KBM-7 (cell line): ENCODE measurements at places on chromosomes 1 and 21.

GRCh38 chr21:45935628-45936027 lies 45.9 kb upstream of the COL6A1 start:
- DNase-seq: no peak

DNA sequence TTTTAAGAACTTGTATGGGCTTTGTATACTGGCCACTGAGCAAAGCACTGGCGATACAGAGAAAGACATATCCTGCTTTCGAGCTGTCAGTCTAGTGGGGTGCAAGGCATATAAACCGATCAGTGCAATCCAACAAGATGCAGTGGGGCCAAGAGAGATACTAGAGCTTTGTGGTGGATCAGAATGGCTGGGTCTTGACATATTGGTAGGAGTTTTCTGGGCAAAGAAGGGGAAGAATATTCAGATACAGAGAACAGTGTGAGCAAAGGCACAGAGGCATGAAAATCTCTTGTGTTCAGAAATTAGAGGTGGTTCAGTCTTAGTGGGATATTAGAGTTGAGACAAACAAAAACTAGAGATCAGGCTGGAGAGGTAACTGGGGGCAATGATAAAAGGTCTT lies 49.2 kb downstream of the FOXO6 start:
- DNase-seq: no peak

- DNase-seq: no peak
Measured at GRCh38 chr1:71948561-71948960, 333.8 kb downstream of the NEGR1 start.

- no peak for DNase-seq
Measured at GRCh38 chr1:40783001-40783905, at the start of gene KCNQ4. Gene KCNQ4, plus strand, starts transcription at chr1:40783787. Its CDS starts 307 bp downstream, at chr1:40784094.

- DNase-seq: no peak
Measured at GRCh38 chr21:32315511-32316281, 17.0 kb downstream of the MRAP start.

DNA sequence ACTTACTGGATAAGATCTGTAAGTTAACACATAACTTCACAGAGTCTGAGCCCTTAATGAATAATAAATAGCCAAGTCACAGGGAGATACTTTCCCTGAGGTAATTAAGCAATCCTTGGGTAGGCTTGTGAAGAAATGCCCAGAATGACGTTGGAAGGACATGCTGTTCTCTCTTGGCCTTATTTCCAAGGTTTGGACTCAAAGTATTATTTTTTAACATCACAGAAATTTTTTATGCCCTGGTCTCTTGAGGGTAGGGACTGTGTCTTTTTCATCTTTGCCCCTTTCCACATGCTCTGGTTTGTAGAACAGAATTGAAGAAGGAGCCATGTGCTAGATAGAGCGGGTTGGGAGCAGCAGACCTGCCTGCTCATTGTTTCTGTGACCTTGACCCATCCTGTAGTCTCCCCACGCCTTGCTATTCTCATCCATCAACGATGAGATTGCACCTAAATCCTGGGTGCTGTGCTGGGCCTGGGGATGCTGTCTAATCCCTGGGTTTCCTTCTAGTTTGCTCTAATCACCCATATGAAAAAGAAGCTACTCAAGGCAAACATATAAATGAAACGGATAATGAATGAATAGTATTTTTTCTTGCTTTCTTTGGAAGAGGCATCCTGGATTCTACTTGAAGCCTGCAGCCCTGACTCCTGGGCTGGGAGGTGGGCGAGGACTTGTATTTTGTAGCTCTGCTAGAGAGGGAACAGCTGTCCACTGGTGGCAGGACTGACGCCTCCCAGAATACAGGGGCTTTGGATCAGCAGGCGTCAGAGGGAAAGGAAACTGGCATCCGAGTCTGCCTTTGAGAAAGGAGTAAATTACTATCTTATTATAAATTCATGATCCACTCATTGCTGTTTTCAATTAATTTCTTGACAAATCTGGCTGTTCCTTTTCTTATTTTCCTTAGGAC lies 17.5 kb upstream of the LAMTOR5 start:
- DNase-seq: no peak

DNA sequence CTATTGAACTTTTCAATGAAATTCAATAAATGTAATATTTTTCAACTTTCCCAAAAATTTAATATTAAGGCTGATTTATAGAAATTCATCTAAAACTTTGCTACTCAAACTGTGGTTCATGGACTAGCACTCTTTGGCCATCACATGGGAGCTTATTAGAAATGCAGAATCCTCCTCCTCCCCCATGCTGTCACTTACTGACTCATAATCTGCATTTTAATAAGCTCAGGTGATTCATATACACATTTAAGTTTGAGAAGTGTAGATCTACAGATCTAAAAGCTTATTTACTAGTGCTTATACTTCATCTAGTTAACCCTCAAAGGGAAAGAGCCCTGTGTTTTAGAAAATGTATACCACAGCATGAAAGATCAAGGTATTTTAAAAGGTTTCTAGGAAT lies 84.3 kb downstream of the HS2ST1 start:
- no peak for DNase-seq

- no peak for DNase-seq
Measured at GRCh38 chr1:64038965-64039364, 164.5 kb upstream of the UBE2U start.

- peak; percentile 87 for DNase-seq
Measured at GRCh38 chr1:154819628-154820590, 50.2 kb downstream of the KCNN3 start.

GRCh38 chr1:19363536-19364152 lies 51.5 kb downstream of the SLC66A1 start:
- no peak for DNase-seq

- no peak for DNase-seq
Measured at GRCh38 chr1:214004014-214004413, 16.2 kb downstream of the PROX1 start.

GRCh38 chr1:13901597-13901996 lies 201.6 kb downstream of the PRDM2 start:
- no peak for DNase-seq

DNA sequence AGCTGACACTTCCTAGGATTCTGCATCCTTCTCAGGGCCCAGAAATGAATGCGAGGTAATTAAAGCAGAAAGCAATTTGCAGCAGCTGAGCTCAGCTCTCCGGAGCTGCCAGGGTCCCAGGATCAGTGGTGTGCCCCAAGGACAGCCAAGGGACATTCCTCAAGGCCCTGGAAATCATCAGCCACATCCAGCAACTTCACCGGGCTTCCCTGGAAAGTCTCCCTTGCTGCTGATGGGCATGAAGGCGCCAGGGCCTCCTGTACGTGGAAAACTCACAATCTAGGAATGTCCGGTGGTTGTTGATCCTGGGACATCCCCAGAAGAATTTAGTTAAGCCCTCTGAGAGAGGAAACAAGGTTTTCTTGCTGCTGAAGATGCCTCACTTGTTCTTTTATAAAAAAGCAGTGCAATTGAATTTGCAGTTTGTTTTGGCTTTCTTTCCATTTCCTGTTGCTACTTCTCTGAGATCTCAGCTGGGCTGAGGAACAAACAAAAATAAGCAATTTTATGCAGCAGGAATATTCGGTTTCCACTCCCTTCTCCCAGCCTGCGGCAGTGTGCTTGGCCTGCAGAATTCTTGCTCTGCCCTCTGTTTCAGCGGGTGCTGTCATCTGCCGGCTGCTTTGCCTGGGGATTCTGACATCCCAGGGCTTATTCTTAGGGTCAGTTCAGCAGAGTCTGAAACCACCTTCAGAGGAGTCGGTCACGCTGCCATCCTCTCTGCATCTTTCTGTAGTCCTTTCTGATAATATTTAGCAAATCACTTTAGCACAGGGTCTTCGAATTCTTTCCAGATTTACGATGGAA lies 85.9 kb downstream of the TCP10L start:
- no peak for DNase-seq

GRCh38 chr1:111082421-111083203 lies 57.3 kb downstream of the DRAM2 start:
- DNase-seq: no peak

GRCh38 chr1:216805233-216805632 lies 82.0 kb upstream of the ESRRG start:
- DNase-seq: no peak

DNA sequence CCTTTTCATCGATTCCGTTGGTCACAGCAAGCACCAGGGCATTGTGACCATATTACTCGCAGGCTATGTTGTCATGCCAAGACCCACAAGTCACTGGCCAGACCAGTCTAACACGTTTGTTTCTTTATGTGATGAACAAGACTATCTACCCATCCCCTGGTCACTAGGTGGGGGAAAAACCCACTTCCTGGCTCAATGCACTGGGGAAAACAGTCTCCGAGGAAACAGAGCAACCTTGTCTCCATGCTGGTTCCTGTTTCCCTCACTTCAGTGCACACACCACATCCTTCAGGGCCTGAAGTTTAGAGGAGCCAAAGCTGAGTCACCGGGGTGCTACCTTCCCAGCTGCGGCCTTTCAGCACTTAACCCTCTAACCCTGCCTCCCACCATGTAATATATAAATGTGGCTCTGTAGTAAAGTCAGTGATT lies 20.9 kb downstream of the ERICH3 start:
- DNase-seq: peak; percentile 52

DNA sequence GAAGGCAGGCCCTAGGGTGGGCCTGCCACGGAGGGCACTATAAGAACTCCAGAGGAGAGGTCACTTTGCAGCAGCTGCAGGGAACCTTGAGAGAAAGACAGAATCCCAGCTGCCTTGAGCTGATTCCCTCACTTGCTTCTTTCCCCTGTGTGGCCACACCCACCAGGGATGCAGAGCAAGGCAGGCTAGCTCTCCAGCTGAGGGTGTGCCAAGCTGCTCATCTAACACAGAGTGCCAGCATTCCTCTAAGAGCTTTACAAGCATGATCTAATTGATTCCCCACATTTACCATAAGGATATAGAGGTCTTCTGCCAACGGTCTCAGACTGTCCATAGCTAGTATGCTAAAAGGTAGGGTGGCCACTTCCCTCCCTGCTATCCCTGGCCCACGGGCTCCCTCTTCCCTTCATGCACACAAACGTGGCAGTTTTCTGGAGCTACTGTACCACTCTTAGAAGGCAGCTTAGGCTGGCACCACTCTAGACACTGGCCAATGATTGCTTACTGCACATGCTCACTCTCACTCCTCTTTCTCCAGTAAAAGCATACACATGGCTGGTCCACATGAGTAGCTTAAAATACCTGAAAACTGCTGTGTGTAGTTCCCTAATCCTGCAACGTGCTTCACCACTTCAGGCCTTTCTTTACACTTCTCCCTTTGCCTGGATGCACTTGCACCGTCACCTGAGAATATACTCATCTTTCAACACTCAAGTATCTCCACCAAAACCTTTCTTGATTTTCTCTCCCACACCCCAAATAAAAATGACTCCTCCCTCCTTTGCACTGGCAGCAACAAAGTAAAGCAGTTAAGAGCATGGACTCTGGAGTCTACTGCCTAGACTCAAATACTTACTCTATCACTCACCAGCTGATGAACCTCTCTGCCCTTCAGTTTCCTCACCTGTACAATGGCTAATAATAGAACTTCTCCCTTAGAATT lies 57.7 kb downstream of the DMAP1 start:
- no peak for DNase-seq

- no peak for DNase-seq
Measured at GRCh38 chr1:48251821-48252220, 29.3 kb downstream of the SLC5A9 start.

DNA sequence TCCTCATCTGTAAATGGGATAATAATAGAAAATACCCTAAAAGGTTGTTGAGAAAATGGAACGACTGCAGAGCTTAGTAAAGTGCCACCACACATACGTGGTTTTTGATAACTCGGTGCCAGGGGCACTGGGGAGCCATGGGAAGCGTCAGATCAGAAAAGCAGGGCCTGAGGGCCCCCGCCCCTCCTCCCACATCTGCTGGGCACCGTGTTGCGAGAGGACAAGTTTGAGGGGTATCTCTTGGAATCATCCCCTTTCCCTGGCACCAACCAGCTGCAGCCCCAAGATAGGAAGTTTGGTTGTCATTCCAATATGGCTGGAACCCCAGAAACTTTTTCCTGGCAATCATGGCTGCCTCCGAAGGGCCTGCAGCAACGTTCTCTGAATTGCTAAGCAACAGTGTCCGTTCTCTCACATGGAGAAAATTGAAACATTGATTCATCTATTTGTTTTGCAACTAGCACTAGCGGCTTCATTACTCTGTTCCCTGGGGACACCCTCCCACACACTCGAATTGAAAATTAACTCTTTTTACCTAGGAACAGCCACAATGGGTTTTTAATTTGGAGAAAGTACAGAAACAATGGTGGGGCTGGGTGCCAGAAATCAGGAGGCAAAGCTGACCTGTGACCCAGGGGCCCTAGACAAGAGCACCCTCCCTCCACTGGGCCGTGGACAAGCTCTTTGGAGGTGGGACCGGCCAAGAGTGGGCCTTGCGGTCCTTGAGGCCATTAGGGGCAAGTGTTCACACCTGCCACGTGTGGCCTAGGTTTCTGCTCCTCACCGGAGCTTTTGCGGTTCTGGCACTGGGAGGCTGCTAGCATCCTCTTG lies 190.0 kb upstream of the VAMP3 start:
- no peak for DNase-seq

DNA sequence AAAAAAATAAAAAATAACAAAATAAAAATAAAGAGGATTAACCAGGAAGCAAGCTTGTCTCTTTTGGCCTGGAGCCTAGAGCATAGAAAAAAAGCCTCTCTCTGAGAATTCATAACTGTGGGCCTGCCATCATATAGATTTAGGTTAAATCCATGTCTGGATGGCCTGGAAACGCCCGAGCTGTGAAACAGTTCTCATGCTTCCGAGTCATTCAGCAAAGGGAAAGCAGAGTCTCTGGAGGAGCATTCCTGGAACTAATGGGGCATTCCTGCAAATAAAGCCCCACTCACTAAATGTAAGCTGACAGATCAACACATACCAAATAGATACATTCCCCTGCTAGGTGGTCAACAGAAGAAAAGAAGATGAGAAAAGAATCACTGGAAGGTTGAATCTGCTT lies 75.8 kb upstream of the GNG4 start:
- DNase-seq: no peak

DNA sequence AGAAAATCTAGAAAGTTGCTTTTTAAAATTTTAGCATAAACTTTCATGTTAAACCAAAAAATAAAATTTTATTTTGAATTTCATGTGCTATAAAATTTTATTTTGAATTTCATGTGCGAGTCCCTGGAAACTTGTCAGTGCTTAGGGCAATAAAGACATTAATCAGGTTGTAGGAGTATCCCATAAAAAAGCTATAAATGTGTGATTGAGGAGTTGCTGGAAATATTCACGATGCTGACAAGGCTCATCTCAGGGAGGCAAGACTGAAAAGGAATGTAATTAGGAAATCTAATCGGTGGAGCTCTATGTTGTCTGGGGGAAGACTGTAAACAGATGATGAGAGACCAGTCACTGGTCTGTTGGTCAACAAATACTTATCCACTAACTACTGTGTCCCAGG lies 117.9 kb downstream of the LRIG2 start:
- no peak for DNase-seq
